Activated CD4-positive, CD25-positive, alpha-beta regulatory T cell treated with anti-CD3 and anti-CD28 coated beads, Interleukin-2, amount 50 U/mL, for 16 hours (primary cell): ENCODE measurements at places on chromosomes 16 and 17.

DNA sequence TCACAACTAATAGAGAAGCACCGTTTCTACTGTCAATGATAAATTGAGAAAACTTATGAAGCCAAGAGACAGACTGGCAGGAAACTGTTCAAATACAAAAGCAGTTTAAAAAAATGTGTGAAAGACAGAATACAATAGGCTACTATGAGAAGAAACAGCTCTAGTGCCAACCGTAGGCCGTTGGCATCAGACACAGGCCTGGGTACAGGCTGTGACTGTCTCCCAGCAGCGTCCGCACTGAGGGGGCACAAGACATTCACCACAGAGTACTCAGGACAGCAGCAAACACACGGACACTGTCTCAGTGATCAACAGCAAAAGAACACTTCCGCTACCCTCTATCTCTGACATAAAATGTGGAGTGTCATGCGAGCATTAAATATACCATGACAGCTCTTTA is 7.8 kb upstream of the C1QBP start:
- no peak for DNase-seq

DNA sequence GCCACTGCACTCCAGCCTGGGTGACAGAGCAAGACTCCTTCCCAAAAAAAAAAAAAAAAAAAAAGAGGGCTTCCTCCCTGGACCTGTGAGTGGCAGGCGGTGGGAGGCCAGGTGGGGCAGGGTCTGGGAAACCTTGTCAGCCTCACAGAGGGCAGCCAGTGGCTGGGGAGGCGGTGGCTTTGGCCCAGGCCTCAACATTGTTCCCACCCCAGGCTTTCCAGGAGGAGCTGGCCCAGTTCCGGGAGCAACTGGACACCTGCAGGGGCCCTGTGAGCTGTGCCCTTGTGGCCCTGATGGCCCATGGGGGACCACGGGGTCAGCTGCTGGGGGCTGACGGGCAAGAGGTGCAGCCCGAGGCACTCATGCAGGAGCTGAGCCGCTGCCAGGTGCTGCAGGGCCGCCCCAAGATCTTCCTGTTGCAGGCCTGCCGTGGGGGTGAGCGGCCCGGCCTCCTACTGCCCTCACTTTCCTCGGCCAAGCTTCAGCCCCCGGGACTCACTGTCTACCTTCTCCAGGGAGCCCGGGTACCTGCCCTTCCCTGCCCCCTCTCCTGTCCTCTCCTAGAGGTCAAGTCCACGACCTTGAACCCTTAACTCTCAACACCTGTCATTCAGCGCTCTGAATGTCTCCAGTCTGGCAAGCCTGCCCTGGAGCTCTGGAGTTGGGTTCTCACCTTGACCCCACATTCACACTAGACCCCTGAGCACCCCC is 12.4 kb downstream of the ZNF213 start:
- DNase-seq: no peak

GRCh38 chr16:49058382-49058781 is 223.3 kb downstream of the CBLN1 start:
- DNase-seq: no peak

DNA sequence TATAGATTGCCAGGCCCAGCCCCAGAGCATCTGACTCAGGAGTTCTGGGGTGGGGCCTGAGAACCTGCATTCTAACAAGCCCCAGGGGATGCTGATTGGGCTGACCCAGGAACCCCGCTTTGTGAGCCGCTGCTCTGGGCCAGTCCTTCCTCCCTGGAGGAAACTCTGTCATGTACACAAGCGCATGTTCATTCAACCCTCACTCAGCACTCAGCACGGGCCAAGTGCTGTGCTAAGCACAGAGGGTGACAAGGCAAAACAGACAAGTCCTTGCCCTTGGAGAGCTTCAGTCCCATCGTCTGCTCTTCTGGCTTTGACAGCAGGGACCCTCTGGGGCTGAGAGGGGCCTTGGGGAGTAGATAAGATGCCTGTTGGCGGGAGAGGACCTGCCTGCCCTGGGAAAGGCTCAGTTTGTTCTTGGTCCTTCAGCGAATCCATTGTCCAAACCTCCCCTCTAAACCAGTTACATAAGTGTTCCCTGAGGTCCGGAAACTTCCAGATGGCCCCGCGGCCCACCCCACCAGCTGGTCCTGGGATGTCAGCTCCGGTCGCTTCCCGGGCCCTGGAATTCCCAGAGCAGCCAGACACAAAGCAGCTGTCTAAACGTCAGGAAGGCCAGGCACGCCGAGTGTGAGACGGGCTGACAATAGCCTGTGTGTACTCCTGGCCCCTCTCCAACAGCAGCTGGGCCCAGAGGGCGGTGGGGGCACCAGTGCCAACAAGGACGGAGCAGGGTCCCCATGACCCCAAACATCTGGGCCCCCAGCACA is 88.8 kb downstream of the ZDHHC7 start:
- no peak for DNase-seq

DNA sequence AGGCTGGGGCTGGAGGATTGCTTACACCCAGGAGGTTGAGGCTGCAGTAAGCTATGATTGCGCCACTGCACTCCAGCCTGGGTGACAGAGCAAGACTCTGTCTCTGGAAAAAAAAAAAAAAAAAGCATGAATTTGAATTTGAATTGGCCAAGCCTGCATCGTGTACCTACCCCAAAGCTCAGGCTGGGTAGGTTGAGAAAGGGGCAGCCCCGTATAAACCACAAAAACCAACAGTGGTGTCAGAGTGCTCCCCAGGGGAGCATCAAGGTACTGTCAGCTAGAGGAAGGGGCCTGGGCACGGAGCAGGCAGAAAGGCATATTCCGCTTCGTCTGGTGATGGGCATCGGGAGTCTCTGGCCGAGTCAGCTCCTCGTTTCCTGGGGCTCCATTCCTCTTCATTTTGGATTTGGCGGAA is 40.9 kb downstream of the RAP1GAP2 start:
- DNase-seq: no peak

DNA sequence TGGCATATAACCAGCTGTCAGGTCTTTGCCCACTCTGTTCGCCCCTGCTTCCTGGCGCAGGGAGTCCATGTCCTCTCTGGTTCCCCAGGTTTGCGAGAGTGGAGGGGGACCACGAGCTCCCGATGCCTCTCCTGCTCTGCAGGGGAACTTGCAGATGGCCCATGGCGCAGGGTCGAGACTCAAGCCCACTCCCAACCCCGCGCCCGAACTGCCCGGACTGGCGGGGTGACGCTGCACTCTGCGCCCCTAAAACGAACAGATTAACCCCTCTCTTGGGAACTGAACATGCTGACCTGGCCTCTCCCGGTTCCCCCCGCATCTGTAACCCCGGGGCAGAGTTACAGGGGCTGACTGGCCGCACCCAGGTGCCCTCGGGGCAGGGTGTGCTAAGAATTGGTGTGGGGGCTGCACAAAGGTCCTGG is 681 bp upstream of the PLA2G15 start:
- DNase-seq: no peak

DNA sequence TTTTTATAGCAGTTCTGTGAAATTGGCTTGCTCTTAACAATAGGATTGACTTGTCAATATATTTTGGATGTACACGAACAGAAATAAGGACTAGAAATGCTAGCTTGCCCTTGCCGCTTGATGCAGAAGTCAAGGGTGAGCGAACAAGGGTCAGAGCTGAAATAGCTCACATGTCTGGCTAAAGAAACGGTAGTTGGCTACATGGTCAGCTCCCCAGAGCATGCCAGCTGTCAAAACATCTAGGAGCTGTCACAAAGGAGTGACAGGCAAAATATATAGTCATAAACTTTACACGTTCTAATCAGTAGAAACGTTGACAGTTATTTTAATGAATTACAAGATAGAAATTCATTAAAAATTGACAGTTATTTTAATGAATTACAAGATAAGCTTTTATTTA is 2.9 kb upstream of the MEIOB start:
- no peak for DNase-seq

- no peak for DNase-seq
Observed at GRCh38 chr17:45368651-45369050, 51.8 kb upstream of the MAP3K14 start.

- DNase-seq: no peak
Observed at GRCh38 chr17:10155371-10156076, 42.9 kb downstream of the GAS7 start.

DNA sequence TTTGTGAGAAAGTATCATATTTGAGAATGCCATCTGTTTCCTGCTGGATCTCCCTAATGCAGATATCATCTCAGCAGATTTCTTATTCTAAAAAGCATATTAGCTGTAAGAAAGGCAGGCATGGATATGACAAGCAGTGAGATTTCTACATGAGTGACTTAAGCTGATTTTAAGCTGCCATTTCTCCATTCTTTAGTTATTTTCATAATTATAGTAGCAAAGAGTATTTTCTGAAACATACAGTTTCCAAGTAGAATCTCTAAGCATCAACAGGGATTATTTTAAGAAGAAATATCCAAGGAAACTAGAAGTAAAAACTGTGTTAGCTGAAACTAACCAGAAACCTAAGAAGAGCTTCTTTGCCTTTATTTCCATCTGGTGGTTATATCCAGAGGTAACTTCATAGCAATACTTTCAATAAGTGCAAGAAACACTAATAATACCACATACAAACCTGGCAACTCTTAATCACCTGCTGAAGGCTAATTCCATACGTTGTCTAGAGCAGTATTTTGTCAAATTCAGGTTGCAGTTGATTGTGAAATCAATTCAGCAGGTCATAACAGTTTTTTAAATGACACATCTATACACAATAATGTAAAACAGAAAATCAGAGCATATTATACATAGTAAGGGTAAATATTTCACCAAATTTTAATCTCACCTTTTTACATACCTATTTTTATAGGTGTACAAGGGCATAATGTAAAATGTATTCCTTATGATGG is 42.2 kb downstream of the CFDP1 start:
- DNase-seq: no peak

DNA sequence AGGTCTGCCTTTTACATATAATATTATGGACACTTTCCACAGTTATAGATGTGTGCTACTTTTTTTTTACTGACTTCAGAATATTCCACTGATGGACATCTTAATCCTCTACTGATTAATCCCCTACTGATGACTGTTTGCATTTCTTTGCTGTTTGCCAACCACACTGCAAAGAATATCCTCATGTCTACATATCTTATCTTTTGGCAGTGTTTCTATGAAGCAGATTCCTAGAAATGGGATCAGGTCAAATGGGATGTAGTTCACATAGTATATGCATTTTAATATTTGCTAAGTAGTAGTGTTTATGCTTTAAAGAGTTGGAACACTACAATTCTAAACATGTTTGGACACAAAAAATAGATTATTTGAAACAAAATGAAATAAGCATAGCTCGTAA is 3.2 kb downstream of the CCL3 start:
- DNase-seq: no peak

DNA sequence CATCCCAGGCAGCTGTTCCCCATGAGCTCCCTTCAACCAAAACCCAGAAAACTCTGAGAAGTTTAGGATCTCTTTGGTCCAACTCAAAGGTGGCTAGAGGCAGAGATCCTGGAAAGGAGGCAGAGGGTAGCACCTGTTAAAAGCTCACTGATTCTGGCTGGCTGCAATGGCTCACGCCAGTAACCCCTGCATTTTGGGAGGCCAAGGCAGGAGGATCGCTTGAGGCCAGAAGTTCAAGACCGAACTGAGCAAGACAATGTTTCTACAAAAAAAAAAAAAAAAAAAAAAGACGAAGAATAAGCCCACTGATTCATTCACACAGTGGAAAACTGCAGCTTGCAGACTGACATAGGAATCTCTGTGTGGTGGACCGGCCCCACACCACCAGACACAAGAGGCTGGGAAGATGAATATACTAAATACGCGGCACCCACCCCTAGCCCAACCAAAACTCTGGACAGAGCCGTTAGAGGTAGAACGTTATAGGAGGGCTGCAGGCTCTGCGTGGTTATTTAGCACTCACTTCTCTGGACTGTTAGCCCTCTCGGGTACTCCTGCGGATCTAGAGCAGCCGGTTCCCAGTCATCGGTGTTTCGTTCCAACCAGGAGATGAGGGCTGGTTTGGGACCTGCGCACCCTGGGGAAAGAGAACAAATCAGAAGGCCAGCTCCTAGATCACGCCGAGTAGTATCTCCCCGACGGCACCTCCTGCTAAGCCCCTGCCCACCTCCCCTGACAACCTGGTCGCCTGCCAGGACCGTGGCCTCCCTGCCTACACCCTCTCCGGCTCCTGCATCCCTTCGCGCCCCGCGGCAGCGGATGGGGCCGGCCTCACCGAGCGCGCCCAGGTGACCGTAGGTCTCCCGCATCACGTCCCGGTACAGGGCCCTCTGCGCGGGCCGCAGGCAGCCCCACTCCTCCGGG is 925 bp downstream of the ZNF689 start:
- no peak for DNase-seq

DNA sequence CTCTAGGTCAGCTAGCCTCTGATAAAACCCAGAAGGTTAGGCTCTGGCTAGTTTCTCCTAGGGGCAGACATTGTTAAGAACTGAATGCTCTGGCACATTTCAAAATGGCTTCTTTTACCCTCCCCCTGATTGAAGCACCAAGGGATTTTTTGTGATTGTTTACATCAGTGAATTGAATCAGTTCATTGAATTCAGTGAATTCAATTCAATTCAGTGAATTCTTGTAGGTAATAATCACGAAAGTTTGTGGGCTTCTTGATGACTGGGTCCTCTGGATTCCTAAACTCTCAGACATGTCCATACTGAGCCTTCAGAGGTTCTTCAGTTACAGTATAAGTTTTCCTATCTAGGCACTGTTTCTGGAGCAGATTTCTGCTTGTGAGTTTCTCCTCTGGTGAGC is 135.2 kb upstream of the ELAC2 start:
- no peak for DNase-seq

DNA sequence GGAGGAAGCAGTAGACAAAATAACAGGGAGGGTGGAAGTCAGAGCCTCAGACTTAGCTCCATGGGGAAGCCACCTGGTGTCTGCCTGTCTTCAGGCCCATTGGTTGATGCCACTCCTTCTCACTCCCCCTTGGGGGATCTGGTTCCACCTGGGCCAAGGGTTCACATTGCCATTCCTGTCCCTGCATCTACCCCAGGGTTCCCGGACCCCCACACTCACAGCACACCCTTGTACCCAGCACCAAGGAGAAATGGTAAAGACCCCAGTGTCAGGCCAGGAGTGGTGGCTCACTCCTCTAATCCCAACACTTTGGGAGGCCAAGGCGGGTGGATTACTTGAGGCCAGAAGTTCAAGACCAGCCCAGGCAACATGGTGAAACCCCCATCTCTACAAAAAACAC is 1.0 kb upstream of the CA7 start:
- no peak for DNase-seq

DNA sequence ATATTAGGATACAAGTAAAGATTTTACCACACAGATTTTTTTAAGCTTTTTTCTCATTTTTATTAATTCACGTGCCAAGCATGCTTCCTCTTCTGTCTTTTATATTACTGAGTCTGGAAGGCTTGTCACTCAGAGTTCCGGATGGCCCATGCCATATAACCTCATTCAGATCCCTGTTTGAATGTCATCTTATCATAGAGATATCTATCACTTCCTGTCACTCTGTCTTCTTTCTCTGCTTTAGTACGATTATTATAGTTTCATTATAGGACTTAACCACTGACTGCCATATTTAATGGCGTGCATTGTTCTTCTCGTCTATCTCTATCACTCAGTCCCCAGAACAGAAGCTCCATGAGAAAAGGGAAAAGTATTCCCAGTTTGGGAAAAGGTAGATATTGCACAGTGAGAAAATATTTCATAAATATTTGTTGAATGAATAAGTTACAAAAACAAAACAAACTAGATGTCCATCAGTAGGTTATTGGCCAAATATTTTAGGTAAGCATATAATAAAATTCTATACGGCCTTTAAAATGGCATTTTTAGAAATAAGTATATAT is 296.9 kb upstream of the GOT2 start:
- DNase-seq: no peak
